ENCODE measurements at places on chromosomes 4 and X. TPM values are rescaled to one million over a fixed set of nuclear protein-coding genes. Genes with fewer than 3 reads are reported as not detected.

MAGEH1 gene
- total RNA-seq: 47.2 TPM

CITED1 gene
- total RNA-seq: not detected

FAM9B gene
- total RNA-seq: not detected

GAGE13 gene
- not detected for total RNA-seq

PGAM4 gene
- total RNA-seq: not detected

CWH43 gene
- not detected for total RNA-seq

SLITRK4 gene
- 0.96 TPM for total RNA-seq

PITX2 gene
- 0.28 TPM for total RNA-seq

GIMD1 gene
- total RNA-seq: 0.19 TPM

JADE3 gene
- total RNA-seq: 6.1 TPM

FMR1NB gene
- not detected for total RNA-seq

ZIC3 gene
- not detected for total RNA-seq

ARHGAP6 gene
- total RNA-seq: 4.4 TPM

Data from regular cardiac myocyte (primary cell).